ENCODE measurements at places on chromosomes 13 and 19. TPM values are rescaled to one million over a fixed set of nuclear protein-coding genes. Genes with fewer than 3 reads are reported as not detected.

The TNFSF11 gene
- 0.40 TPM for total RNA-seq

The SBK2 gene
- total RNA-seq: 0.44 TPM

The PTH2 gene
- not detected for total RNA-seq

The SERP2 gene
- total RNA-seq: 24.9 TPM

DNA sequence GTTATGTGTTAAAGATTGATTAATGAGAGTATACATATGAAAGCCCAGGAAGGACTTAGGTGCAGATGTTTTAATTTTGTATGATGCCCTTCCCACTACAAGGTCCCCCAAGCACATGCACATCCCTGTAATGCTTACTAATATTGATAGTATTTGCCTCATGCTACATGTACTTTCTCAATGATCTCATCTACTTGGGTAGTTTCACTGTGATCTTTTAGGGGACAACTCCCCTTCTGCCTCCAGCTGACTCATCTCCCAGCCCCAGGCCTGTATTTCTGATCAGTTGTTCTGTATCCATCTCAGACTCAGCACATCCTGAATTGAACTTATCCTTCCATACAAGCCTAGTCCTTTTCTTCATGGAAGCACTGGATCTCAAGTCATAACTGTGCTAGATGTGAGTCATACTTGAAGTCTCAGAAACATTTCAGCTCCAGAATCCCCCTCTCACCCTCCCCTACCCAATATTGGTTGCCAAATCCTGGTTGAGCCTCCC lies 49.4 kb upstream of the INTS6 start:
- DNase-seq: no peak

GRCh38 chr19:738509-739128 lies 12.3 kb upstream of the MISP start:
- no peak for DNase-seq

GRCh38 chr13:49776871-49777270 lies 15.6 kb downstream of the KPNA3 start:
- no peak for DNase-seq

DNA sequence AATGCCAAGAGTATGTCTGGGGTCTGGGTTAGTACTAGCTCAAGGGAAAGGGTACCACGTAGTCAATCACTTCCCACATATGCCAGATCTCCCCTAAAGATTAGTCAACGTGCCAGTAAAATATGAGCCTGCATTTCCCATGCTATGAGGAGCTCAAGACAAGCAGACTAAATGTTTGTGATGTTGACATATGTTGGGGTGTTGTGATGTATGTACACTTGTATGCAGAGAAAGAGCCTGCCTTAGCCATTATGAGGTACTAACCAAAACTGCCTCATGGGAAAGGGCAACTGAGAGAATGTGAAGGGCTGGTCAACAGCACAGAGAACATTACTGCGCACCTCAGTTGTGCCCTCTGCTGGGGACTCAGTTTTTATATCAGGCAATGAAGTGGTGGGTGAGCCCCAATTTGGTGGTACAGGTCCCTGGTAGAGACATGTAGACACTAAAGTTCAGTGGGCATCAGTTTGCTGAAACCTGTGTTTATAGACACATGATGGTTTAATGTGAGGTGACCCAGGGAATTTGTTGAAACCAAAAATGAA lies 287.0 kb downstream of the DCT start:
- no peak for DNase-seq

Measured in spinal cord (tissue), 10 donors.